Stimulated activated CD4-positive, alpha-beta T cell treated with anti-CD3 and anti-CD28 coated beads, Interleukin-4, amount 100 ng/mL, for 48 hours (primary cell): ENCODE measurements at places on chromosomes 3 and 15.
A peak's percentile ranks its signal among the peaks of the same experiment; 100 is the strongest.

- no peak for DNase-seq
These were observed 49.2 kb downstream of the SLC15A2 start for GRCh38 chr3:121943431-121943830.

DNA sequence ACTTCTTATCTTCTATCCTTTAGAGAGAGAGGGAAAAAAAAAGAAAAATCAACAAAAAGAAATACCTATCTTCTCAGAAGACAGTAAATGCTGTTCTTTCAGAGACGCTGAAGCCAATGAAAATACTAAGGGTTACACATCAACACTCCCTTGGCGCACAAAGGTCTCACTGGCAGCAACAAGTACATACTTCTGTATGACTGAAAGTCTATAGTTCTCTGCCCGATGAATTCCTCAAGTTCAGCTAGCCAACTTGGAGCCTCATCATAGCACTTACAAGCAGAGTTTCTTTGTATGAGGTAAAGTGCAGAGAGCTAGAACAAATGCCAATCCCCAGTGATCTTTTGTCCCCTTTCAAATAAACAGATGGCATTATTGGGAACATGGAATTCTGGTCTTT, 62.7 kb downstream of the CPNE4 start:
- no peak for DNase-seq

DNA sequence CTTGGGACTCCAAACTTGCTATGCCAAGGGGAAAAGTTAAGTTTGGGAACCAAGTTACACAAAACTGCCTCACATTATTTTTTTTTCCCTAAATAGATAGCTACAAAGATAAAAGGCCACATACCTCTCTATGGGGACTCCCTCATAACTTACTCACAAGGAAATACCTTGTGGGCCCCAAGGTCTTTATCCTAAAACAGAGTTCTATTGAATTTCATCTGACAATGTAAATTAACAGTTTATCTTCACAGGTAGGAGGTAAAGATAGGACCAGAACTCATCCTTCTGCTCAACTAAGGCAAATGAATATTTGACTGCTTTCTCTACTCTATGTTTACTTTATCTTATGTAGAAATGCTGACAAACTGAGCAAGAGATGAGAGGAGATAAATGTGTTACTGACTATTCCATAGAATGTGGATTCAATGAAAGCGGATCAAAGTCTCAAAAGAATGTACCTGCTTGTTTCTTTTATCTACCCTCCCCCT, 1278.0 kb downstream of the OTOL1 start:
- no peak for DNase-seq

- no peak for DNase-seq
These were observed 69.8 kb downstream of the CHRNA7 start for GRCh38 chr15:32099956-32100684.

GRCh38 chr3:115520651-115521245, 102.6 kb upstream of the GAP43 start:
- no peak for DNase-seq

DNA sequence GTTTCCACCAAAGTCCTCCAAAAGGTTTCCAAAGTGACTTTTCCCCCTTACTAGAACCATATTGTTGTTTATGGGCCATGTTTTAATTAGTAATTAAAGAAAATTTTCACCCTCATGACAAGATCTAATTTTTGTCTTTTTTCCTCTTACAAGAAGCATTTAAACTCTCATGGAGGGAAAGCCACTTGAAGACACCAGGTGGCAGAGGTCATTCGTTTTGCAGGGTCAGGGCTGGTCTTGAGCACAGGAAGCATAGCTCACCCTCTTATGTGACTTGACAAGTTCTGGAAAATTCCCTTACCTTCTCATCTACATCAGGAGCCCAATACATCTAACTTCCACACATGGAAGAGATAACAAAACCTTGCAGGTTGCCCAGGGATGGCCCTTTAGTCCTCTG, 163.7 kb downstream of the GREM1 start:
- no peak for DNase-seq

GRCh38 chr3:143775459-143775858, 72.8 kb downstream of the SLC9A9 start:
- DNase-seq = no peak

- no peak for DNase-seq
These were observed 14.1 kb downstream of the HRH1 start for GRCh38 chr3:11168406-11168805.

DNA sequence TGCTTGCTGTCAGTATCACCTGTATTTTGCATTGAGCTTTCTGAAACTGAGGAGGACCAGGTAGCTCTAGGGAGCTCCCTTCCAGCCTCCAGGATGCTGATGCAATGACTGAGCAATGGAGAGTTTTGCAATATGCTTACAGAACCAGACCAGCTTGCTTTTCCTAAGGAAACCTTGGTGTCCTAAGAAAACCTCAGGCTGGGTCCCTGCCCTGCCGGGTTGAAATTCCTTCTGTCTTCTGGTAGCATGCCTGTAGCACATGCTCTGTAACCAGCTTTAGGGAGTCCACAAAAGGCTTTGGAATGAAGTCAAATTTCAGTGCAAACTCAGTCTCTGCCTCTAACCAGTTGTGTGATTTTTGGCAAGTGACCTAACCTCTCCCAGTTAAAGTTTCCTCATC, 65.8 kb upstream of the GSK3B start:
- DNase-seq = no peak

DNA sequence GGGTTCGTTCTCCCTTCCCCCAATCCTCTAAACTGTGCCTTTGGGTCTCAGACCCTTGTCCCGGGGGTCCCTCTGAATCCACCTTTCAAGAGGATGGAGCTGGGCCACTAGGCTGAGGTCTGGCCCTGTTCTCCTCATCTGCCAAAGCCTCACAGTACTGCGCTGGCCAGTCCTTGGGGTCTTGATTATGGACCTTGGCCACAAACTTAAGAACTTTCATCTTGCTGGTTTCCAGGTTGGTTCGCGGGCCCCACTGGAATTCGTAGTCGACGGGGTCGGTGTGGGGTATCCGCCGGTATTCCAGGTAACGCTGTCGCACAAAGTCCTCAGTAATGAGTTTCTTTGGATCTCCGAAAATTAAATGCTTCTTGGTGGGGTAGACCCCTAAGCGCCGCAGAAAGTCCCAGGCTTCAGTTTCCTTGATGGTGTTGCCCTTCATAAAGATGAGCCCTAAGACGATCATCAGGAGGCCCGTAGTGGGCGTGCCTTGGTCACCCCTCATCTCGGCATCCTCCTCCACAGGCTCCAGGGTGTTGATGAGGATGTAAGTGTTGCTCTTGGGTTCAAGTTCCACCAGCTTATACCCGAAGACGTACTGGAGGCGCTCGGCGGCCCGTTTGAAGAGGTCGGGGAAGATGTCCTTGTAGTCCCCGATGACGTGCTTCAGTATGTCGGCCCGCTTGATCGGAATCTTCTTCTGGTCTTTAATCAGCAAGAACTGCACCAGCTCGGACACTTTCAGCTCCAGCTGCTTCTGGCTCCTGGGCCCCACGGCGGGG, 727 bp downstream of the NSMCE3 start:
- peak; percentile 23 for DNase-seq

GRCh38 chr3:46110701-46111493, 83.6 kb upstream of the XCR1 start:
- no peak for DNase-seq

DNA sequence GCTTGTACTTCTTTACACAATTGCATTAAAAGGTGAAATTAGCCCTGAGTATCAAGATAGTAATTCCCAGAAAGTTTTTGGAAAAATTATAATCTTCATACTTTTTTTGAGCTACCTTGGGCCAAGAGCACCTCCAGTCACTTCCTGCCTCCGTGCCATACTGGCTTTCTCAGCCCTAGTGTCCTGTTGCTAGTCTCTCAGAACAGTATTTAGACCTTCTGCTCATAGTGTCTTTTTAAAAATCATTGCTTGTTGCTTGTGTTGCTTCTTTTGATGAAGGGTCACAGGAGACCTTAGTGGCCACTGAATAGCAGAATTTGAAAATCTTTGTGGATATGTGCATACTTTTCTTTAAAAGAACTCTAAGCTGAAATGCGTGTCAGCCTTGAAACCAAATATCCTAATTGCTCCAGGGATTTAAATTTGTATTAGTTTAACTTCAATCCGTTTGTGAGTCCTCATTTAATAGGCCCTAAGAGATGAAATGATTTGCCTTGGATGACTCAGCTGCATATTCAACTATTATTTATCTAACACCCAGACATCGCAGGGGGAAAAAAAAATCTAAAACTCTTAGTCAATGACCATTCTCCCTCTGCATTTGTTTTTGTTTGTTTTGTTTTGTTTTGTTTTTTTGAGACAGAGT, 29.1 kb upstream of the LXN start:
- DNase-seq = no peak

- DNase-seq = no peak
These were observed at the start of gene PAQR9 for GRCh38 chr3:142963516-142964448. TSS of gene PAQR9 (minus strand) at chr3:142963674. CDS start at chr3:142963336, 338 bp downstream.

DNA sequence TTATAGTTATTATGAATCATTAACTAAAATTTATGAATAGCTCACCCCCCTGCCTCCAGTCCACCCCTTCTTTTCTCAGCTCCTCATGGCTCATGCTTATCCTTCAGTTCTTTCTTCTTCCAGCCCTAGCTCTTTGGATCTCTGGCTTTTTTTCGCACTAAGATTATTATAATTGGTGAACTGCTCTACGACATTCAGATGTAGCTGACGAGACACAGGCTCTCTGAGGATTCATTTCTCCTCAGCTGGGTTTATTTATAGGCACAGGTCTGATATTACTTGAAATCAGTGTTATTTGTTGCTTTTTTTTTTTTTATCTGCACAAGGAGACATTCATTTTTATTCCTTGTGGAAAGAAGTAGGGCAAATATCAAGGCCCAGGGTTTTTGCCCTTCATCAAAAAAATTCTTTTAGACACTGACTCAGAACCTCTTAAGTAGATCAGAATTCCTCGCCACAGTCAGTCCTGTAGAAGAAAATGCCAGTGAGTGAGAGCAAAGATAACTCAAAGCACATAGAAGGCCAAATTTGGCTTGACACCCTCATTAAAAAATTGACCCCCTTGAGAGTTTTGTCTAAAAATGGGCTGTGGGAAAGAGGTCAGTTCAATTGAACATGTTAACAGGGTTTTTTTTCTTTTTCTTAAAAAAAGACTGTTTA, 106.6 kb downstream of the MYH15 start:
- no peak for DNase-seq

GRCh38 chr3:88180398-88180999, 30.7 kb downstream of the C3orf38 start:
- DNase-seq = peak; percentile 4
